ENCODE measurements at places on chromosomes 13 and 19.
A peak's percentile ranks its signal among the peaks of the same experiment; 100 is the strongest.

DNA sequence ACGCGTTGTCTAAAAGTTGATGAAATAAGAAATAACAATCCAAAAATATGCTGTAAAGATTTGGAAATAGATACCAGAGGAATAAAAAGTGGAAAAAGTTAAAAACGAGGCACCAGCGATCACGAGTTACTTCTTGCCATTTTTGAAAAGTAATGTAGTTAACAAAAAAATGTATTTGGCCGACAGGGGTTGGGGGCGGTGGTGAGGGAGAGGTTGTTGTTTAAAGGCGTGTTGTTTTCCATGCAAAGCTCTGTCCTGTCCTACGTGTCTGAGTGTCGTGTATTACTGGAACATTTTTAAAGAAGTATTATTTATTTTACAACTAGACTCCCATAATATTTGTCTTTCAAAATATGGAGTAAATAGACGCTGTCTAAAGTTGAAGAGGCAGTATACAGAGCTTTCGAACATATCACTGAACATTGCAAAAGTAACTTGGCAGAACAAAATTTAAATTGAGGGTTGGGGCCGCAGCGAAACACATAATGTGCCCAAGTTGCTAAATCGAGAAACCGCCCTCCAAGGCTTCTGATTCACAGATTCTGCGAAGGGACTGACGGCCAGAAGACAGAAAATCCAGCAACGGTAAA lies 823 bp downstream of the FBXO17 start:
- DNase-seq: no peak

DNA sequence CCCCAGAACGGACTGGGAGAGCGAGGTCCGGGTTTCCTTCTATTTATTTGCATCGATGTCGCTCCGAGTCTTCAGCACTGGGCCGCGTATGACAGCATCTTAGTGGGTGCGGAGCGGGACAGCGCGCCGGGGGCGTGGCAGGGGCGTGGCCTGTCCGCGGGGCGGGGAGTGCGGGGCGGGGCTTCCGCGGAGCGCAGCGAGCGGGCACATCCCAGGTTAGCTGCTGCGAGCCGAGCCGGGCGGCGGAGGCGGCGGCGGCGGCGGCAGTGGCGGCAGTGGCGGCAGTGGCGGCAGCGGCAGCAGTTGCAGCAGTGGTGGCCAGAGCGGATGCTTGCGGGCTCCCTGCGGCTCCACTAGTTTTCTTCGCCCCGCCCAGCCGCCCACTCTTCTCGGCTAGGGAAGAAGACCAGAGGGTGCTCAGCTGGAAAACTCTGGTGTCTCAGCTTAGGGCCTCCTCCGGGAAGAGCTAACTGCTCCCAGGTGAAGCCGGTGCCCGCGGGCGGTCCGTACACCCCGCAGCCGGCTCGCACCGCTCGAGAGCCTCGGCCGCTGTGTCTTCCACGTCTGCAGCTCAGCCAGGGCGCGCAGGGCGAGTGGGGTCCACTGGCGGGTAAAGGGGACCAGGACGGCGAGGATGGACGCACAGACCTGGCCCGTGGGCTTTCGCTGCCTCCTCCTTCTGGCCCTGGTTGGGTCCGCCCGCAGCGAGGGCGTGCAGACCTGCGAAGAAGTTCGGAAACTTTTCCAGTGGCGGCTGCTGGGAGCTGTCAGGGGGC lies at the start of gene GPC5:
Gene GPC5, plus strand, starts transcription at position 209 of the 776 bp plus-strand sequence.
- peak; percentile 84 for DNase-seq

DNA sequence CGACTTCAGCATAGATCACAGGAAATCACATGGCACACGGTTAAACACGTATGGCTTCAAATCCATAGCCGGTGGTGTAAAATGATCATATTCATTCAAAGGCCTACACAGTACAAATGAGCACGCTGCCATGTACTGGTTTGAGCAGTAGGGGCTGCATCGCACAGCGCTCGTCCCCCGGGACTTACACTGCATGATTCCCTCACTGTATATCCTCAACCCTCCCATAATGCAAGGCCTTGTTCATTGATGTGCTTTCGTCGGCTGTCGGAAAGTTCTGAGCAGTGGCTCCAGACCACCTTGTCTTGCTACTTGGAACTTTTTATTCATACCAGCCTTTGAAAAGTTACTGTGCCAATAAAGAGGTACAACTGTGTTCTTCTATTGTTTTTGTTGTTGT lies 578.2 kb downstream of the MYO16 start:
- no peak for DNase-seq

- peak; percentile 76 for DNase-seq
Observed at GRCh38 chr19:2503521-2504109, 27.7 kb downstream of the GADD45B start.

GRCh38 chr19:33376423-33376822 lies 2.9 kb downstream of the CEBPG start:
- DNase-seq: no peak

DNA sequence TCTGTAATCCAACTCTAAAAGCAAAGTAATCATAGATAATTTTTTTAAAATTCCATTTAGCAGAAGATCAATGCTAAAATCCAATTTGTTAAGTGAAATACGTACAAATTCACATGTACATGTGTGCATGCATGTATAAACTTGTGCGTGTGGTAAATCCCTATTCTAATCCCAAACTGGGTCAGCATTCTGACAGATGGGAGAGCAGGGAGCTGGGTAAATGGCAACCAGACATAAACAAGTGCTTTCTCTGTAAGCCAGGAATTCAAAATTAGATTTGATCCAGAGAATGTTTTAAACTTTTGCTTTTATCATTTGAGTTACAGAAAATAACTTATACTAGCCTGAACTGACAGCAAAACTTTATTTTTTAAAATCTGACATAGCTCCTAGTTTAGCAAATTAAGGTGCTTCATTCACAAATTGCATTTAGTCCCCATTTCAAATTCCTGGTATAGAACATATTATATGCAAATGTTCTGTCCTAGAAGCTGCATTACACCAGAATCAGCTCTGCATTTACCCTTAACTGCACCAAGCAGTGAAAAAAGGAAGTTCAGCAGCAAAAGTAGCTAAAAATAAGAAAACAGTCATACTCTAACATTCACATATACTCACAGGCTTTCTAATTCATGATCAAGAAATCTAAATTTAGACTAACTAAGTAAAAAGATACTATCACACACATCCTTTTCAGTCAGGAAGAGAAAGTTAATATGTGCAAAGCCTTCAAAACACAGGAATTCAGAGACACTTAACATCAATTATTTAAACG lies 32.6 kb downstream of the UBL3 start:
- DNase-seq: peak; percentile 68

GRCh38 chr13:93786846-93787489 lies 560.4 kb downstream of the GPC6 start:
- DNase-seq: no peak

GRCh38 chr19:35703343-35703742 lies 1.0 kb upstream of the ZBTB32 start:
- no peak for DNase-seq

DNA sequence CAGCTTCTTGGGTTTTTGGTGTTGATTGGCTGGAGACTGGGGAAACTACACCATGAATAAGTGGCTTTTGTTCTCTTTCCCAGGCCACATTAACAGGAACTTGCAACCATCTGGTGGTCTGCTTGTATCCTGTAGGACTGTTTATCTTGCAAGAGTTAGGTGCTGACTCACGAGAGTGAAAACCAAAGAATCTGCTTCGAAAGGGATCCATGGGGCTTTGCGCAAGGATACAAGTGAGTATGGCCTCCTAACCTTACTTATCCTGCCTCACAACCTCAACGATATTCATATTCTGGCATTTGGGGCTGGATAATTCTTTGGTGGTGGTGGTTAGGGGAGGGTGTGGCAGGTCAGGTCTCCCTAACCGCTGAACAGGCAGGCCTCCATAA lies 4.7 kb upstream of the SIGLECL1 start:
- DNase-seq: peak; percentile 94

- no peak for DNase-seq
Observed at GRCh38 chr19:49071860-49072547, 495 bp downstream of the KCNA7 start.

All from suppressor macrophage treated with lipopolysaccharide for 4 hours (primary cell).